Aorta (tissue), 5 donors: ENCODE measurements at places on chromosomes 16 and 17. TPM values are rescaled to one million over a fixed set of nuclear protein-coding genes. Genes with fewer than 3 reads are reported as not detected.

GPR142 gene
- total RNA-seq, result not detected

DNA sequence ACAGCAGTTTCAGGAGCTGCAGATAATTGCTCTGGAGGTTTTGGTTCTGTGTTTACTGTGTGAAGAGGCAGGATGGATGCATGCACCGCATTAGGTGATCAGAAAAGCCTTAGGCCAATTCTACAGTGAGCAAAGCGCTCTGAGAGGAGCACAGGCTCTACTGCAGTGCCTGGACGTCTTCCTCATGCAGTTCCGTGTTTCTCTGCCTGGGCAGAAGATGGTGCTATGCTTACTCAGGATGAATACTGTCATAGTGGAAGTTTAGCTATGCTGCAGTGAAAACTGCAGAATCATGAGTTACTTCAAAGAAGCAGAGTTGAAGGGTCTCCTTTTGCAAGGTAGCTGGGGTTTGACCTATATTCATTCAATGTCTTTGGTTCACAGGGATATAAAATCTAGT, 1012.4 kb downstream of the KCNJ18 start:
- H3K27me3 ChIP-seq, result no peaks in the 10 kb centered on the region
- no peaks in the 10 kb centered on the region for H3K4me1 ChIP-seq
- H3K36me3 ChIP-seq, result no peaks in the 10 kb centered on the region
- no peak overlapping the region for H3K4me3 ChIP-seq
- DNase-seq, result no peak
- no peak overlapping the region for H3K27ac ChIP-seq

DNA sequence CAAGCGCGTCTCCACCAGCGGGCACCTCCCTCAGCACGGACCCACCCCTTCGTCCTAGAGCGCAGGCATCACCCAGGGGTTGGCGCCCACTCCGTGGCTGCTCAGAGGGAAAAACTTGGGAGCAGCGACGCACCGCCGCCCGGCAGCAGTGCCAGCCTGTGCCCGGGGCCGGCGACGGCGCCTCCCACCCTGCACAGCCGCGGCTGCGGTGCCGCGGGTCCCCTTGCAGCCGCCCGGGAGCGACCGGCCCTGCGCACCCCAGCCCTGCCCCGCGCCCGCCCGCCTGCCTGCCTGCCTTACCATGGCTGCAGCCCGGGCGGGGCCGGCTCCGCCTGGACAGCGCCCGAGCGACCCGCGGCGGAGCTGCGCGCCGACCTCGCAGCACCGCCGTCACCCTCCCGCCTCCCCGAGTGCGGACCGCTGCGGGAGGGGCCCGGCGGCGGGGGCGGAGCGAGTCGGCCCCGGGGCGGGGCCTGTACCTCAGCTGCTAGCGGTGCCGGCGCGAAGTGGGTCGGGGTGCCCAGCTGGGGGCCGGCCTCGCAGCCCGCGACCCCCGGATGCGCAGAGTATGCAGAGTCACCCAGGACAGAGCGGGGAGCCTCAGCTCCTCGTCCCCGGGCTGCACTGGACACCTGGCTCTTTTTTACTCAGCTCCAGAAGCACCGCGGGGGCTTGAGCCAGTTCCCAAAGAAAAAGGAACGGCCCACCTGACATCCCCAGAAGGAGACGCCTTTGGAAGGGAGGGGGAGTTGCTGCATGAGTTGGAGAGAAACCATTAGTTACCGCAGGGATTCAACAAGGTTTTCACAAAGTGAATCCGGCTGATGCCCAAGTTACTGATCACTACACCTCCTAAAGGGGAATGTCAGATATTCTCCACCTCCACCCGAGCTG, 17.5 kb upstream of the MTMR4 start:
- no peak overlapping the region for H3K27ac ChIP-seq
- no peaks in the 10 kb centered on the region for H3K4me1 ChIP-seq
- peak; percentile 88 for DNase-seq
- H3K27me3 ChIP-seq, result no peaks in the 10 kb centered on the region
- peak overlapping the region; percentile 78 for H3K4me3 ChIP-seq

DNA sequence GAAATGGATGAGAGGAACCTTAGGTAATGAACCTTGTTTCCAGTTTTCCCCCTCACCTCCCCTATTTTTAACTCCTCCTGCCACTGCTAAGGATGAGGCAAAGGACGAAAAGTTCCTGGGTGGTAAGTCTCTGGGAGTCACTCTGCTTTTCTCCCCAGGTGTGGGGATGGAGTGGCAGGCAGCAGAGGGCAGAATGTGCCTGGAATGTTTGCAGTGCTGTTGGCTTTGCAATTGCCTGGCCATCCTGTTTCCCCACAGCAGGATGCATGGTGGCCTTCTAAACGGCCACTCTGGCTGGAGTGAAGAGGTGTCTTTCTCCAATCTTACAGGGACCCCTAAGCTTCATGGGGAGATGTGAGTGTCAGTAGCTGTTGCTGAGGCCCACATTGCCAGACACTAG, 432.5 kb upstream of the ZFHX3 start:
- peaks cover 2% of the 10 kb centered on the region for H3K27me3 ChIP-seq
- H3K4me3 ChIP-seq, result no peak overlapping the region
- no peak overlapping the region for H3K27ac ChIP-seq
- no peaks in the 10 kb centered on the region for H3K36me3 ChIP-seq

SIAH1 gene
- 24.3 TPM for total RNA-seq
